Stimulated activated CD4-positive, alpha-beta T cell treated with anti-CD3 and anti-CD28 coated beads, Interleukin-15, amount 100 ng/mL, for 1 hour (primary cell): ENCODE measurements at places on chromosomes 2 and 18.

GRCh38 chr2:105545730-105546627 lies 147.1 kb upstream of the FHL2 start:
- peak; percentile 28 for DNase-seq

DNA sequence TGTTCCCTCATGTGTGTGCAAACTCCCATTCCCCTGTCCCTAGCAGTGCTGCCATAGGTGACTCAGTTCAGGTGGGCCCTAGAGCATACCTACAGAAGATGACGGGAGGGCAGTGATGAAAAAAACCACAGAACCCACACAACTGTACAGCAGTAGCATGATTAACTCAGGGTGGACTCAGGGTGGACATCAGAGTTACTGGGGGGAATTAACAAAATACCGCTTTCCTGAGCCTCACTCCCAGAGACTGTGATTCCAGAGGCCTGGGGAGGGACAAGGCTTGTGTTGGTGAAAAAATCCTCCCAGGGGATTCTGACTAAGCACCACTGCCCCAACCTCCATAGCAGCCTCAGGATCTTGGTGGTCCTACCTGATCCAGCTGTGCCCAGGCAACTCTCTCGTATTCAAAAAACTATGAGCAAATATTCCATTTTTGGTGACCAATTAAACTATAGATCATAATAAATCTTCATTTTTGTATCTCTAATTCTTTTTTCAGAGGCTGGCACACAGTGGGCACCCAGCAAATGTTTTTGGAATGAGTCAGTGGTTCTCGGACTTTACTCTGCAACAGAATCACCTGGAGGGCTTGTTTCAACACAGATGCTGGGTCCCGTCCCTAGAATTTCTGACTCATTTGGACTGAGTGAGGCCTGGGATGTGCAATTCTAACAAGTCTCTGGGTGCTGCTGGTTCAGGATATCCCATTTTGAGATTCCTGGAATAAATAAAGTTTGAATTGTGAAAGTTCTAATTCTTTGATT lies 84.1 kb upstream of the NABP1 start:
- no peak for DNase-seq

GRCh38 chr18:39571511-39571910 lies 2005.9 kb upstream of the CELF4 start:
- DNase-seq, result no peak

DNA sequence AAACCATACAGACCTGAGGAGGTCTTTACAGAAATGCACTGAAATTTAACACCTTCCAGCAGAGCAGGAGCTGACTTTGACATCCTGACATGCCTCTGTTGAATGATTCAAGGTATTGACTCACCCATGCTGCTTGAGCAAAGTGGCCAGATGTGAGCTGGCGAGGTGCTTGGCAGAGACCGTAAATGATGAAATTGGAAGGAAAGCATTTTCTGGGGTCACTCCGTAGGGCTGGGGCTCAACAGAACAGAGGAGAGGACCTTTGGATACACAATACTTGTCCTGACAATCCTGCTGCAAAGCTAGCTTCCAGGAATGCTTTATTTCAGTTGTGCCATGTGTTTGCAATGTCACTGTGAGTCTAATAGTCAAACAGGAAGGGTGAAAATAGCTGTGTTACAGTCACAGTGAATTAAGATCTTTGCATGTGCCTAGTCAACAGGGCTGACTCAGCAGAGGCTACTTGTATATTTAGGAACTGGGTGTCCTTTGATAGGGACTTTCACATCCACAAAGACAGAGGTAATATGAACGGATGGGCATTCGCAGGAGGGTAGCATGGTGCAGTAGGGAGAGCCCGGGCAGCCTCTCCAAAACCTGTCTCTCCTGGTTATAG lies 31.6 kb upstream of the NCK2 start:
- no peak for DNase-seq

GRCh38 chr18:69840445-69840844 lies 107.2 kb downstream of the CD226 start:
- DNase-seq, result no peak

DNA sequence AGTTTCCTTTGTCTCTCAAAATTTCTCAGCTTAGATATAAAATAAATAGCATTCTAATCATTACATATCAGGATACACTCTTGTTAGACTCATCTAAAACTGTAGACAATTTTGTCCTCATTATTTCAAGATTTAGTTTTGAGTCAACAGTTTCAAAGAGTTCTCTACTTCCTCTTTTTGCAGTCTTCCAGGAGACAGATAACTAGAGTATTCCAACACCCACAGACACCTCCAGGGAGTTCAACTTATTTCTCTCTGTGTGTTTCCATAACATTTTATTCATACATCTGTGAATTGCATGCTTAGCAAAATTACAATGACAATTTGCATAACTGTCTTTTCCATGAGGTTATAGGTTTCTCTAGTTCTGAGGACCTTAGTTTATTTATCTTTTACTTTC lies 166.6 kb upstream of the HNMT start:
- no peak for DNase-seq

DNA sequence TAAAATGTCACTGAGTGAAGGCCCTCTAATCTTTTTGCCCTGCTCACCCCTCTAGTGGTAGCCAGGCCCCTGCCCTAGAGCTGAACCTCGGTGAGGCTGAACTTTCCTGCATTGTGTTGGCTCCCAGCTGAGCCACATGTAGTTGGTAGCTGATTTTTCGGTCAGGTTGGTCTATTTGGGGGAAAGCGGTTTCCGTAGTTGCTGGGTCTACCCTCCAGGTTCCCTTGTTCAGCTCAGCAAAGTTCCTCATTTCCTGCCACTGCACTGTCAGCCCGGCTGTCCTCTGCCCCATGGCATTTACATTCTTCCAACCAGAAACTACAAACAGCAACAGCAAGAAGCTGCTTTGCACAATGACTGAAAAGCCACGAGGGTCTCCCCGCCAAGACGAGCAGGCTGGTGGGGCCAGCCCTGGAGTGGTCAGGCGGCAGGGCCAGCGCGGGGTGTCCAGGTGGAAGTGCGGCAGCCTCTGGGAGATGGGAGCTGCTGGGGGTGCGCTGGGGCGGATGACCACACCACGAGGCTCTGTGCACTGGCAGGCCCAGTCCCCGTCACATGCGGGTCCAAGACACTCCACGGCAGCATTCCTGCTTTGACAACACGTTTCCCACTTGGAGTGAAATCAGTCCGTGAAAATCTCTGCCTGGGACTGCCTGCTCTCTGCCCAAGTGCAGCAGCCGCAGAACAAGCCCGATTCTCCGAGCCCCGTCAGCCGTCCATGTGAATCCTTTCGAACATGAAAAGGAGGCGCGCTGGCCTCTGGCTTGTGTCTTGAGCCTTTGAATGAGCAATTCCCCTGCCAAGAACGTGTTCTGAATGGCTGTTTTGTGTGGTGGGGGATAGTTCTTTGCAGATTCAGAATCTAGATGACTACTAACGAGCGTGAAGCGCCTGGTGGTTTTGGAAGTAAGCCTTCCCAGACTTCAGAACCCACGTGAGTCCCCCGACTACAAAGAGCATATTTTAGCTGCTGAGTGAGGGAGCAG lies 159.4 kb downstream of the ASB1 start:
- DNase-seq, result no peak

- no peak for DNase-seq
These were observed 36.1 kb downstream of the DHRS9 start for GRCh38 chr2:169105476-169105875.

DNA sequence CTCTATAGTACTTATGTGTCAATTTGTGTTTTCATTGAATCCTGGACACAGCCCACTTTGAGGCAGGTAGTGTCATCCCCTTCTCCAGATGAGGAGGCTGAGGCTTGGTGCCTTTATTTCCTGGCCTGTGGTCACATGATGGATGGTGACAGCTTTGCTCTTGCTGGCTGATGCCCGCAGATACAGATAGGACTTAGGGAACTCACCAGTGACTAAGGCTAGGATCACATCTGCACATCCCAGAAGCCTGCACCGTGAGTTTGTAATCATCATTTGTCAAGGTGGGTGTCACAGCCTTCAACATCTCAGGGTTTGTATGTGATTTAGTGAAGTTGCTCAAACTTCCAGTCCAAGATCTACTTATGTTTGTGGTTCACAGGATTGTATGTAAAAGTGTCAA lies 295.1 kb upstream of the RAB12 start:
- DNase-seq, result no peak

DNA sequence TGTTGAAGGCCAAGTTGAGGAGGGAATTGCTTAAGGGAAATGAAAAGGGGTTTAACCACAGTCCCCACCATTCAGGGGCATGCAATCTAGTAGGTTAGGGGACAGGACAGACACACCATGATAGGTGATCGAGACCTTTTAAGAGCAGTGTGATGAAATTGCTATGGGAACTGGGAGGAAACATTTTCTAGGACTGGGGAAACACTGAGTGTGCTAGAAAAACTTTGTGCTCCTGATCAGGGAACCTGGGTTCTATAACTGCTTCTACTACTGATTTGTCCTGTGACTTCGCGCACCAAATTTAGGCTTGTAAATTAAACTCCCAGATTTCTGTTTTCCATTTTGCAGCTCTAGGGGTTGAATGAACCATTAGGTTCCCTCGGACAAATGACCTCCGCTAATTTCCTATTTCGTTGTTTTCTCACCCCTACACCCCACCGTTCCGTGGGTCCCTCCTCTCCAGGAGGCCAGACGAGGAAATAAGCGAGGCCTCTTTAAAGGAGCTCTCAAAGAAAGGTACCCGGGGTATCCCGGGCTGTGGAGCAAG lies 371 bp upstream of the LCLAT1 start:
- no peak for DNase-seq

- DNase-seq, result no peak
These were observed 19.6 kb downstream of the RAMP1 start for GRCh38 chr2:237879058-237879430.

GRCh38 chr2:19902216-19902740 lies 495 bp upstream of the TTC32 start:
- no peak for DNase-seq

DNA sequence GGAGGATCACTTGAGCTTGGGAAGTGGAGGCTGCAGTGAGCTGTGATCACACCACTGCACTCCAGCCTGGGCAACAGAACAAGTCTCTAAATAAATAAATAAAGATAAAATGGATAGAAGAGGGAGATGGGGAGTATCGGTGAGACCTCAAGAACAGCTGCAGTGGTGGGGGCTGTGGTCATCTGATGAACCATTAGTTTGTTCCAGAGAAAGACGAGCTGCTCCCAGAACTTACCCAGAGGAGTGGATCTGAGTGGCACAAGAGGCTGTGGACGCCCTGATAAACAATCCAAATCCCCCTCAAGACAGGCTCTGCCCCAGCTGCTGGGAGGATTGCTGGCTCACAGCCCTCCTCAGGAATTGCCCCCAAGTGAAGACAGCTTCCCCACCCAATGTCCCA lies 26.7 kb downstream of the TMEM127 start:
- no peak for DNase-seq

GRCh38 chr18:37225279-37225678 lies 340.3 kb downstream of the CELF4 start:
- no peak for DNase-seq

- DNase-seq, result no peak
These were observed 80.3 kb downstream of the DYNAP start for GRCh38 chr18:54671291-54671881.

GRCh38 chr2:36511858-36512603 lies 85.9 kb downstream of the FEZ2 start:
- DNase-seq, result no peak

GRCh38 chr2:112175958-112176573 lies 37.9 kb downstream of the FBLN7 start:
- no peak for DNase-seq

DNA sequence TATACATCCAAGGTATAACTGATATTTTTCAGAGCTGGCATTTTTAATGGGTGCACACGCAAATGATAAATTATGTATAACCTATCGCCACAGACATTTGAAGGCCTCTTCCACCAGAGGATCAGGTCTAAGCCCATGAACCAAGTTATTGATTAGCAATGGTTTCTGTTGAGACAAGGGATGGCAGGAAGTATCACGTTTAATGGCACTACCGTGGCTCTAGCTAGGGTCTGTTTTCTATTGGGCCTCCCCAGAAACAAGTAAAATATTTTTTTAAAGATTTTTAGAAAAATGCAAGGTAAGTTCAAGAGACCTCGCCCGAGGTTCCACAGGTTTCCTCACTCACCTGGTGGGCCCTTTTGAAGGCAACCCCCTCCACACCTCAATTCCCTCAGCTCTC lies 667 bp downstream of the GFPT1 start:
- no peak for DNase-seq

DNA sequence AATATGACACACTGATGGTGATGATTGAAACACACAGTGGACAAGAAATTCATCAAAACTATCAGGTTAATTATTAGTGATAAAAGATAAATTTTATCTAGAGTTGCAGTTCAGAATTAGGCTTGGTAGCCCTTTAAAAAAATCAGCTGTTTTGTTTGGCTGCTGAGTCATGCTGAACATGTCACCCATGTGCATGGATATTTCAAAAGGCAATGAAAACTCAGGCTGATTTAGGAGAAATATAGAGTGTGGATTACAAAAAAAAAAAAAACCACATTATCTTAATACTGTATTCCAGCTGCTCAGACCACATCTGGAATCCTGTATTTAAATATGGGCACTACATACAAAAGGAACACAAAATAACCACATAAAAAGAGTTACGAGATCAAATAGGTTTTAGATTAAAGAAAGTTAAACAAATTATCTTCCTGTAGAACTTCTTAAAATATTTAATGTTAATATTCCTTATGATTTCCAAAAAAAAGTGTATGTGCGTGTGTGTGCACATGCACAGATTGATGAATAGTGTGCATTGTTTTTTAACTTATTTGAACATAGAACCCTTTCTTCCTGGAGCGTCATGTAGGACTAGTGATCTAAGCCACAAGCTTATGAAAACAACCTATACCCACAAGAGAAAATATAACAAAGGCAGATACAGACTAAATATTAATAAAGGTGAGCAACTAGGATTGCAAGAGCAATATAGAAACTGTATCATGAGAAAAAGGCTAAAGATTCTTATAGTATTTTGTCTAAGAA lies 186.2 kb downstream of the STK39 start:
- DNase-seq, result no peak

DNA sequence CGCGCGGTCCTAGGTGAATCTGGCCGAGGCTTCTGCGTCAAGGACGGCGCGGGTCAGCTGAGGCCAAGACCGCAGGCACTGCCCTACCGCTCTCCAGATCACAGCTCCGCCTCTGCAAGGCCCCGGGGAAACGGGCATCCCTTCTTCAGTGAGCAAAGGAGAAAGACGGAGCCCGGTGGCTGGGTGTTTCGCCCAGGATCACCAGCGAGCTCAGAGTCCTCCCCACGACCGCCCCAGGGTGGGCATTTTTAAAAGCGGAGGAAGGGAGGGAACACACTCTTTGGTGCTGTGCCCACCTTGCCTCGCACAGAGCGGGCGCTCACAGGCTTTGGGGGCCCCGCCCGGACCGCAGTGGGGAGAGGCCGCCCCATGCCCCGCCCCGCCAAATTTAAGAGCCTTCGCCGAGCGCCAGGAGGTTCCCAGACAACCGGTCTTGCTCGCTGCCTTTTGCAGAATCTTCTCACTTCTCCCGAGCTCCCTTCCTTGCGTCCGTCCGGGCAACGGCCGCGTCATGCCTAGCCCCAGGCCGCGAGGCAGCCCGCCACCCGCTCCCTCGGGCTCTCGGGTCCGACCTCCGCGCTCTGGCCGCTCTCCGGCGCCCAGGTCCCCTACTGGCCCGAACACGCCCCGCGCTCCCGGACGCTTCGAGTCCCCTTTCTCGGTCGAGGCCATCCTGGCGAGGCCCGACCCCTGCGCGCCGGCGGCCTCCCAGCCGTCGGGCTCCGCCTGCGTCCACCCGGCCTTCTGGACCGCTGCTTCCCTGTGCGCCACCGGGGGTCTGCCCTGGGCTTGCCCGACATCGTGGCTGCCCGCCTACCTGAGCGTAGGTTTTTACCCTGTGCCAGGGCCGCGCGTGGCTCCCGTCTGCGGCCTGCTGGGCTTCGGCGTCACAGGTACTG lies at the start of gene NOTO:
Gene NOTO, plus strand, starts transcription at position 419 of the 899 bp plus-strand sequence. Its CDS starts 93 bp downstream, at position 512.
- DNase-seq, result no peak
